SJSA1 (cell line): ENCODE measurements at places on chromosomes 5 and 9. TPM values are rescaled to one million over a fixed set of nuclear protein-coding genes. Genes with fewer than 3 reads are reported as not detected.

DMRT2 gene
- not detected in 2 replicates for total RNA-seq

DNA sequence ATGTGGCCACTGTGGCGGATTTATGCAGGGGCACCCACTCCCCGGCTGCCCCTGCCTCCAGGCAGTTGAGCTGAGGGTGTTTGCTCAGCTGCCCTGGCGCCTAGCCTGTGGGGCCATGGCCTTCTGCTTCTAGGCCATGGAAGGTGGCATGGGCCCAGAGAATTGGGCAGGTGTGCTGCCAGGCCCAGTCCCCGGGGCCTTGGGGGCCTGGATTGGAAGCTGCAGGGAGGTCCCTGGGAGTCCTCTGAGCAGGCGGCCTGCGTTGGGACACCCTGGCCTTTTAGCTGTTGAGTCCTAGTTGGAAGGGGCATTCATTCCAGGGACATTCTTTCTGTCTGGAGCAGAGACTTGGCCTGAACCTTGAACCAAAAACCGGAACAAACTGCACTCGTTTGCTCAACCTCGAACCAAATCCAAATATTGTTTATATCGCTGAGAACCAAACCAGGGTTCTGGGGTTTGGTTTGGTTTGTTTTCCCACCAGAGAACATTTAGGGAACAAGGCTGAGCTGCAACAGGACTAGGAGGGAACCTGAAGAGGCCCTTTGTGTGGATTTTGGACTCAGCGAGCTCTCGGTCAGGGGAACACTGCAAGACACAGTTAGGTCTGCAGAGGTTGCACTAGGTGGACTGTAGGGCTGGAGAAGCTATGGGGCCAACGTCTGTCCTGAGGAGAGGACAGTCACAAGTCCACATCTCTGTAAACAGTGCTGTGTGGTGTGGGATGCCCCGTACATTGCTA is 116.8 kb downstream of the BOD1 start:
- DNase-seq, result no peak

CCNI2 gene
- not detected in 2 replicates for total RNA-seq

DNA sequence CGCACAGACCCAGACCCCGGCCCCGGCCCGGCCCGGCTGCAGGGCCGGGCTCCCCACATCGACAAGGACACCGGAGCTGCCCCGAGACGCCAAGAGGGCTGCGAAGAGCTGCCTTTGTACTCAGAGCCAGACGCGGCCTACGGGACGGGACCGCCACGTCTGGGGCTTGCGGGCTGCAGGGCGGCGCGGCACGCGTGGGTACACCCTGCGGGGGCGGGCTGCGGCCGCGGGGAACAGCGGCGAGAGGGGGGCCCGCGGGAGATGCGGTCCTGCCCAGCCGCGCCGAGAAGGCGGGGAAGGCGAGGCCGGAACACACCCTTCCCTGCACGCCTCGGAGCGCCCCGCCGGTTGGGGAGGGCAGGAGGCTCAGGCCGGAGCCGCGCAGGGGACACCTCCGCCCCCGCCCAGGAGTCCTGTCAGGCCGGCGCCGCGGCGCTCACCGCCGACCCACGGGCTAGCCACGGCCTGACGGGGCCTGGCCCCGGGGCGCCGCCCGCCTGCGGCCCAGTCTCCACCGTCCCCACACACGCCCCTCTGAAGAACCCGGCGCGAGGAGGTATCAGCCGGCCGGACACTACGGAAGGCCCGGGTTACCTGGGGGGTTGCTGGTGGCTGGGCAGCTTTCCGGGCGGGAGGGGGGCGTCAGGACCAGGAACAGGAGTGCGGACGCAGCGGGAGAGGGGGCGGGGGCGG is 478 bp downstream of the RAB14 start:
- no peak for DNase-seq

FGFR4 gene
- total RNA-seq, result 1.3 and 4.1 TPM in 2 replicates

- DNase-seq, result no peak
Measured at GRCh38 chr9:842635-843426, 1.3 kb downstream of the DMRT1 start.
